NCI-H1930 (cell line): ENCODE measurements at places on chromosomes 6 and 20.

DNA sequence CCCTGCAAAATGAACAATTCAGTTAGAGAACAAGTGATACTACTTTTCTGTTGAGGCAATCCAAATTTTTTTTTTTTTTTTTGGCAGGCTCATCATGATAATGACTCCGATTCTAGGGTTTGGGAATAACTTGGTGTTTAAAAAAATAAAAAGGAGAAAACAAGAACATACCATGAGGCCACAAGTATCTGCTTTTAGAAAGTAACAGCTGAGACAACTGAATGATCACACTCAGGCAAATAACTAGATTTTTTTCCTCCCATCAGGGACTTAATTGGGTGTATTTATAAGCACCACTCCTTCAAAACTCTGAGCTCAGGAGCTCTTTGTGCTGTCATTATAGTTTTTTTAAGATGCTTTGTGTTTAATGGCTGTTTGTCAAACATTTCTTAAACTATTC is 29.6 kb downstream of the PAK5 start:
- no peak for DNase-seq

DNA sequence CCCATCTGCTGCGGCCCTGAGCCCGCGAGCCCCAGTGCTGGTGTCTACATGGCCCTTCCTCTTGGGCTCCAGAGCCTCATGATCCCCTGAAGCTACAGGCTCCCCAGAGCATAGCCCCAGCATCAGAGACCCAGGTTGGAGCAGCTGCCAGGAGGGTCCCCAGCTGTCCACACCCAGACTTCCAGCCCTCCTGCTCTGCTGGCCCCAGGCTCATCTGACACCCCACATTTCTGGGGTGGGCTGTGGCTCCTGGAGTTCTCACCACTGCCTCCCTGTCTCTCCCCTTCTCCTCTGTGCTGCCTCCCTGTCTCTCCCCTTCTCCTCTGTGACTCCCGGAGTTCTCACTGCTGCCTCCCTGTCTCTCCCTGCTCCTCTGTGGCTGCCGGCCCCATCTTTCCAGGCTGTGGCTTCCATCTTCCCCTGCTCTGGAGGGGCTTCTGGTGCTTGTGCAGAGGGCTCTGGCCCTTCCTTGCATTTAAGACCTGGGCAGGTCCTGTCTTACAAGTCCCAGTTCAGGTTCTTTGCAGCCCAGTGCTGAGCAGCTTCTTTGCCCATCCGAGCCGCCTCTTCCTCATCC is 108.1 kb downstream of the ERMARD start:
- no peak for DNase-seq

DNA sequence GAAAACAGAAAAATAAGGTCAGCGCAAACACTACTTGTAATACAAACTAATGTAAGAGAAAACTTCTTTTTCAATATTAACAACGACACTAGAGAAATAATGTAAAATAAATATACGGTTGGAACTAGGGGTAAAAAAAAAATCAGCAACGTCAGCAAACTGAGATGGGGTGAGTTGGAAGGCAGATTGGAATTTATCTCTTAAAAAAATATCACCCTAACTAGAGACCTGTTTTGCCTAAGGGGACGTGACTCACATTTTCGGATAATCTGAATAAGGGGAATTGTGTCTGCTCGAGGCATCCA is 705 bp upstream of the UTRN start:
- no peak for DNase-seq

DNA sequence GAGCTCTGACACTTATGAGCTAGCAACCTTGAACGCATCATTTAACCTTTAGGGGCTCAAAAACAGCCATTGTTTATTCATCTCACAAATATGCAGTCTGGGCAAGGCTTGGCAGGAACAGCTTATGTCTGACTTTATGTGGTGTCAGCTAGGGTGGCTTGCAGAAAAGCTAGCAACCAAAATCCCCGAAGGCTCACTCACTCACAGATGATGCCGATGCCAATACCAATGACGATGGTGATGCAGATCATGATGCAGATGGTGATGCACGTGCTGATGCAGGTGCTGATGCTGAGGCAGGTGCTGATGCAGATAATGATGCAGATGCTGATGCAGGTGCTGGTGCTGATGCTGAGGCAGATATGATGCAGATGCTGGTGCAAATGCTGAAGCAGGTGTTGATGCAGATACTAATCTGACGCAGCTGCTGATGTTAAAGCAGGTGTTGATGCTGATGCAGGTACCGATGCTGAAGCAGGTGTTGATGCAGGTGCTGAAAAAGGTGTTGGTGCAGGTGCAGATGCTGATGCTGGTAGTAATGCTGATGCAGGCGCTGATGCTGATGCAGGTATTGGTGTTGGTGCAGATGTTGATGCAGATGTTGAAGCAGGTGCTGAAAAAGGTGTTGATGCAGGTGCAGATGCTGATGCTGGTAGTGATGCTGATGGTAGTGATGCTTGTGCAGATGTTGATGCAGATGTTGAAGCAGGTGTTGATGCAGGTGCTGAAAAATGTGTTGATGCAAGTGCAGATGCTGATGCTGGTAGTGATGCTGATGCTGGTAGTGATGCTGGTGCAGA is 195.6 kb downstream of the NFATC2 start:
- no peak for DNase-seq

- DNase-seq, result no peak
Observed at GRCh38 chr6:154796484-154796883, 63.3 kb downstream of the SCAF8 start.
